Upper lobe of left lung (tissue), 6 donors: ENCODE measurements at places on chromosomes 2 and 18. TPM values are rescaled to one million over a fixed set of nuclear protein-coding genes. Genes with fewer than 3 reads are reported as not detected.
A peak's percentile ranks its signal among the peaks of the same experiment; 100 is the strongest.

- no peaks in the 10 kb centered on the region for H3K27me3 ChIP-seq
- no peak for DNase-seq
- no peaks in the 10 kb centered on the region for H3K4me1 ChIP-seq
These were observed 179.2 kb downstream of the TTC32 start for GRCh38 chr2:19722531-19722971.

GRCh38 chr18:48814490-48815178, 136.1 kb downstream of the SMAD7 start:
- H3K4me3 ChIP-seq, result no peak overlapping the region
- DNase-seq, result no peak
- H3K4me1 ChIP-seq, result peaks cover 11% of the 10 kb centered on the region
- no peaks in the 10 kb centered on the region for H3K27me3 ChIP-seq
- peaks cover 7% of the 10 kb centered on the region for H3K36me3 ChIP-seq

SPAST gene
- 13.5 TPM for total RNA-seq

LONRF2 gene
- total RNA-seq, result 3.4 TPM

GRCh38 chr18:35470435-35470834, 27.3 kb downstream of the INO80C start:
- peaks cover 3% of the 10 kb centered on the region for H3K36me3 ChIP-seq
- no peak overlapping the region for H3K4me3 ChIP-seq
- DNase-seq, result no peak

DNA sequence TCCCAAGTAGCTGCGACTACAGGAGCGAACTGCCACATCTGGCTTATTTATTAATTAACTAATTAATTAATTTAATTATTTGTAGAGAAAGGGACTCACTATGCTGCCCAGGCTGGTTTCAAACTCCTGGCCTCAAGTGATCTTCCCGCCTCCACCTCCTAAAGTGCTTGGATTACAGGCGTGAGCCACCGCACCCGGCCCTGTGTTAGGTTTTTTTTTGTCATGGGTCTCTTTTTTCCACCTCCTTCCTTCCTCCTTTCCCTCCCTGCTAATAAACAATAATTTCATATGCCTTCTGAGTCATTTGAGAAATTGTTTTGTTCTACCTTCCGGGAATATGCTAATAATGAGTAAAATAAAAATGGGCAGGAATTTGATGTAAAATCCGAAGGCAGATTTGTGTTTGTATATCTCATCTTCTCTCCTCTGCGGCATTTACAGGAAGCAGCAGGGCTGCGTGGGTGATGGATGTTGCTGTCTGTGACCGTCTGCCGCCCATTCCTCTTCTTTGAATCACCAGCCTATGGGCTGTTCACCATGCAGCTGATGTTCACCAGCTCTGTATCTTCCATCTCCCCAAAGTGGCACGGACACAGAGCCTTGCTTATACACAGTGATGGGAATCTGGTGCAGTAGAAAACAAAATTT, 89.9 kb downstream of the ACSL3 start:
- no peak overlapping the region for H3K27ac ChIP-seq
- no peak for DNase-seq
- H3K36me3 ChIP-seq, result no peaks in the 10 kb centered on the region
- no peak overlapping the region for H3K4me3 ChIP-seq
- H3K4me1 ChIP-seq, result no peaks in the 10 kb centered on the region

BOLL gene
- total RNA-seq, result not detected

C2orf80 gene
- total RNA-seq, result not detected

- no peaks in the 10 kb centered on the region for H3K4me1 ChIP-seq
- DNase-seq, result no peak
- H3K36me3 ChIP-seq, result no peaks in the 10 kb centered on the region
- no peaks in the 10 kb centered on the region for H3K27me3 ChIP-seq
- no peak overlapping the region for H3K27ac ChIP-seq
These were observed 30.0 kb upstream of the PLA2R1 start for GRCh38 chr2:160092445-160092844.

SPP2 gene
- total RNA-seq, result not detected

- no peak overlapping the region for H3K27ac ChIP-seq
- no peaks in the 10 kb centered on the region for H3K27me3 ChIP-seq
- peaks cover 43% of the 10 kb centered on the region for H3K36me3 ChIP-seq
- DNase-seq, result no peak
These were observed 34.2 kb downstream of the ALS2 start for GRCh38 chr2:201746551-201746950.

CPSF3 gene
- total RNA-seq, result 25.4 TPM

GRB14 gene
- total RNA-seq, result 2.7 TPM

GRCh38 chr2:217799563-217800432, 203.0 kb downstream of the TNS1 start:
- H3K36me3 ChIP-seq, result peaks cover 3% of the 10 kb centered on the region
- H3K27me3 ChIP-seq, result no peaks in the 10 kb centered on the region
- H3K4me3 ChIP-seq, result no peak overlapping the region
- DNase-seq, result no peak
- peak overlapping the region; percentile 50 for H3K27ac ChIP-seq

TEX44 gene
- total RNA-seq, result not detected

DNA sequence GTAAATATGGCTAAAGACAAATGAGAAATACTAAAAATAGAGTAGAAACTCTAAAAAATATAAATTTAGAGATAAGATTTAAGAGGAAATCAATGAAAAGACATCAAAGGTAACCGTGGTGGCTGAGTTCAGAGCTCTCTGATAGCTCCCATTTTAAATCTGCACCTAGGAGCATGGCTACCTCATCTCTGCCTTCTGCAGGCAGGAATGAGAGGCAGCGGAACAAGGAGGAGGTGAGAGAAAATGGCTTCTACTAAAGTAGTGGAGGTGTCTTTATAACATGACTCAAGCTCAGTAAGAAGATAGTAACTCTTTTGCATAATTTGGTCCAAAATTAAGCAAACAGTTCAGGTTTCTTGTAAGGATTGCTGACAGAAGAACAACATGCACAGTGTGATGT, 758.7 kb upstream of the FSHR start:
- H3K36me3 ChIP-seq, result no peaks in the 10 kb centered on the region
- no peaks in the 10 kb centered on the region for H3K27me3 ChIP-seq
- no peak for DNase-seq
- H3K4me3 ChIP-seq, result no peak overlapping the region
- no peak overlapping the region for H3K27ac ChIP-seq
